GM23248 (cell line): ENCODE measurements at places on chromosomes 7 and 10. TPM values are rescaled to one million over a fixed set of nuclear protein-coding genes. Genes with fewer than 3 reads are reported as not detected.
A peak's percentile ranks its signal among the peaks of the same experiment; 100 is the strongest.

- H3K4me1 ChIP-seq = peaks cover 57% of the 10 kb centered on the region
- H3K27me3 ChIP-seq = no peaks in the 10 kb centered on the region
- no peak overlapping the region for H3K4me3 ChIP-seq
Observed at GRCh38 chr10:74077416-74077815, 73.2 kb downstream of the AP3M1 start.

GRCh38 chr7:23055582-23056178 lies 41.8 kb upstream of the HYCC1 start:
- peak; percentile 71 for DNase-seq
- no peaks in the 10 kb centered on the region for H3K27me3 ChIP-seq
- no peak overlapping the region for H3K4me3 ChIP-seq
- H3K36me3 ChIP-seq = no peaks in the 10 kb centered on the region

TAC1 gene
- polyA plus RNA-seq = not detected in 2 replicates

DNA sequence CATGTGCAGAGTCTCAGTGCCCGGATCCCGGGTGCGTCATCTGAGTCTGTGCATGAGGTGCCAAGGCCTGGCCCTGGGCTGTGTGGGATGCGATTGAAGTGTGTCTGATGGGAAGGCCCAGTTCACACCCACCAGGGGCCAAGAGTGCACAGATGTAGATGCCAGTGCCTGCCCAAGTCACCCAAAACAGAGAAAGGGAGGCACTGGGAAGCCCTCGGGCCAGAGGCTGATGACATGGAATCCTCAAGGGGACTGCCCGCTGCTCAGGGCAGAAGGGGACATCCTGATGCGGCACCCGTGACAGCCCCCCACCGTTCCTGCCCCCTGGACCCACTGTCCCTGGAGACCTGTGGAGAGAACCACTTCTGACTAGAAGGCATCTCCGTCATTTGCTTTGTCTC lies 72.2 kb upstream of the ZNF479 start:
- H3K36me3 ChIP-seq = no peaks in the 10 kb centered on the region
- H3K27ac ChIP-seq = no peak overlapping the region
- H3K4me3 ChIP-seq = no peak overlapping the region

ZNF212 gene
- polyA plus RNA-seq = 5.3 and 7.1 TPM in 2 replicates

- DNase-seq = no peak
- H3K27me3 ChIP-seq = no peaks in the 10 kb centered on the region
- H3K27ac ChIP-seq = no peak overlapping the region
- H3K4me3 ChIP-seq = no peak overlapping the region
Observed at GRCh38 chr10:51266496-51266895, 192.2 kb downstream of the PRKG1 start.

GRCh38 chr10:130761788-130762301 lies 549.7 kb downstream of the TCERG1L start:
- H3K36me3 ChIP-seq = no peaks in the 10 kb centered on the region
- no peaks in the 10 kb centered on the region for H3K27me3 ChIP-seq
- no peak for DNase-seq
- no peaks in the 10 kb centered on the region for H3K4me1 ChIP-seq
- no peak overlapping the region for H3K4me3 ChIP-seq

DNA sequence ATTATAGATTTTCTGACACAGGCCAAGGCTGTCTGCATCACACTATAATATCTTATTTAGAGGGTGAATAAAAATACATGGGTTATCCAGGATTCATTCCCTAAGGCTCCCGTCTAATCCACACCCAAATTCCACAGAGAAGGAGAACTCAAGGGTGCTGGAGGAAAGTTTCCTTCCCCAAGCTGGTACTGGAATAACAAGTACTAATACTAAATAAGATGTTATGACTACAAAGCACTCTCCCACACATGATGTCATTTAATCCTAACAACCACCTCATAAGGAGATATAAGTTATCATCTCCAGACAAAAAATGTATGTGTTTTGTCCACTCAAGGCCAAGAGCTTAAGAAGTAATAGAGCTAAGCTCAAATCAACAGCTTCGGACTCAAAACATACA lies 53.0 kb downstream of the SNX13 start:
- H3K27me3 ChIP-seq = no peaks in the 10 kb centered on the region
- no peak overlapping the region for H3K27ac ChIP-seq
- DNase-seq = no peak
- peaks cover 21% of the 10 kb centered on the region; the same call in 1 of the 2 replicates for H3K36me3 ChIP-seq
- no peak overlapping the region for H3K4me3 ChIP-seq

DNA sequence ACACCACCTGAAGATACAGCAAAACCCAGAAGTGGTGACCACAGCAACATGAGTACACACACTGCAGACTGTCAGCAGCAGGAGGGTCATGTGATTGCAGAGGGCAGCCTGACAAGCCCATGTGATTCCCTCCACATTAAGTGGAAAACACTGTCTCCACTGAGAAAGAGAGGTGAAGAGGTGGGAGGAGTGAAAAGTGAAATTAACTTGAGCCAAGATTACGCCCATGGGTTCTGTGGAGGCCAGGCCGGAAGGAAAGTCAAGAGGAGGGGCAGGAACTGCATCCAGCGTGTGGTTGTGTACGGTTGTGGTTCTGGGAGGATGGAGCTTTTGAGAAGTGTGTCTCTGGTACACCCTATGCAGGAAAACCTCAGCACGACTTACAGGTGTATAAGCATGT lies 138.5 kb downstream of the PLXNA4 start:
- no peaks in the 10 kb centered on the region for H3K36me3 ChIP-seq
- H3K4me1 ChIP-seq = no peaks in the 10 kb centered on the region
- DNase-seq = no peak
- H3K4me3 ChIP-seq = no peak overlapping the region
- H3K27ac ChIP-seq = no peak overlapping the region

DNA sequence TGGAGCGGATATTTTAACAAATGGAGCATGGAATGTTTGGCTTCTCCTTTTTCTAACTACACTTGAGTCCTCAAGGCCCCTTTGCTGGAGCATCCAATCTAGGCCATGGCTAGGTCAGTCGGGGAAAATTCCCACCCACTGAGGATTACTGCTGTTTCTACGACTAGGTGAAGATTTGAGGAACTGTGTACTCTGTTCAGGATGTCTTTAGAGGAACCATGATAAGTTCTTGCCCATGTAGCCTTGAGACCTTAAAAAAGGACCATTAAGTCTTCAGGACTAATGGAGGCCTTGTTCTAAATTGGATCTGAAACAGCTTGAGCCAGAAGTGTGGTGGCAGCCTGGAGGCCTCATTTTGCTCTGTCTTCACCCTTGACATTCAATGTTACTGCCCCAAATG lies 6.2 kb downstream of the AGK start:
- H3K27ac ChIP-seq = no peak overlapping the region
- peaks cover 12% of the 10 kb centered on the region for H3K4me1 ChIP-seq
- no peaks in the 10 kb centered on the region for H3K27me3 ChIP-seq
- peaks cover 11% of the 10 kb centered on the region; the same call in 1 of the 2 replicates for H3K36me3 ChIP-seq
- no peak overlapping the region for H3K4me3 ChIP-seq
- no peak for DNase-seq

GRCh38 chr7:77290425-77290824 lies 90.8 kb upstream of the FGL2 start:
- H3K4me1 ChIP-seq = no peaks in the 10 kb centered on the region
- no peaks in the 10 kb centered on the region for H3K36me3 ChIP-seq
- H3K27me3 ChIP-seq = no peaks in the 10 kb centered on the region
- H3K27ac ChIP-seq = no peak overlapping the region
- no peak overlapping the region for H3K4me3 ChIP-seq
- no peak for DNase-seq

TMEM72 gene
- not detected in 2 replicates for polyA plus RNA-seq

TMEM236 gene
- not detected in 2 replicates for polyA plus RNA-seq

GRCh38 chr10:3566627-3567026 lies 218.4 kb downstream of the KLF6 start:
- H3K27ac ChIP-seq = no peak overlapping the region
- no peaks in the 10 kb centered on the region for H3K36me3 ChIP-seq
- H3K27me3 ChIP-seq = no peaks in the 10 kb centered on the region

SPAM1 gene
- not detected in 2 replicates for polyA plus RNA-seq

AFAP1L2 gene
- not detected in 2 replicates for polyA plus RNA-seq

AUTS2 gene
- 2.5 and 4.4 TPM in 2 replicates for polyA plus RNA-seq

- H3K4me1 ChIP-seq = peaks cover 32% of the 10 kb centered on the region
- no peaks in the 10 kb centered on the region for H3K27me3 ChIP-seq
- no peaks in the 10 kb centered on the region for H3K36me3 ChIP-seq
- DNase-seq = peak; percentile 48
- no peak overlapping the region for H3K4me3 ChIP-seq
Observed at GRCh38 chr7:128215739-128216138, 25.3 kb upstream of the LEP start.

GRCh38 chr10:103394180-103394579 lies 2.1 kb downstream of the ATP5MK start:
- peaks cover 33% of the 10 kb centered on the region for H3K4me1 ChIP-seq
- DNase-seq = no peak

DNA sequence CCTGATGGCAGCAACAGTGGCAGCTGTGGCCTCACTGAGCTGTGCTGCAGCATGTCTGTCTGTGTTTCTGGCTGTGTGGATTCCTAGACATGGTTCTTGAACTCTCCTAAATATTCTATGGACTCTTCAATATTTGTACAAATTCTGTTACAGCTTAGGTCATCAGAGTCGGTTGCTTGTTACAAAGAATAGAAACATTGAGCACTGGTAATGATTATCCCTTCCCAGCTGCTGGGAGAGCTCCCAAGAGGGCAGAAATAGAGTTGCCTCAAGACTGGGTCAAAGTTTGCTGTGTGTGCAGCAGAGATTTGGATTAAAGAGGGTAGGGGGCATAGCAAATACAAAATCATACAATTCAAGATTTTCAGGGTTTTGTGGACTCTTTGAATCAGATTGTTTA lies 337.1 kb upstream of the AKR1E2 start:
- H3K4me3 ChIP-seq = no peak overlapping the region
- H3K4me1 ChIP-seq = no peaks in the 10 kb centered on the region
- no peak overlapping the region for H3K27ac ChIP-seq
- no peaks in the 10 kb centered on the region for H3K27me3 ChIP-seq
- DNase-seq = no peak

DNA sequence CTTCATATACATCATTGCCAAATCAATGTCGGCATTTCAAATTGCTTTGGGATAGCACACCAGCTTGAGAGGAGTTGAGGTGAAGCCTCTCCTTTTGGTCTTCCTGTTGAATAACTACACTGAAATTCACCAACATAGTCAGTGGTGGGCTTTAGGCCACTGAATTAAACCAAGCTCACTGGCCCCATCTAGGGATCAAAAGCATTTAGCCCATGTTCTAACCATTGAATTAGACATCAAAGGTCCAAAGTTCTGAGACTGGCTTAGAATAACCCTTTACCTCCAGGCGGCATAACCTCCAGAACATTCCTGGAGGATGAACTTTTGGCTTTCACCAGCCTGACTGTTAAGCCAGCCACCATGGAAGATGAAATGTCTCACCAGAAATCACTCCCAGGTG lies 54.6 kb downstream of the BPGM start:
- H3K27me3 ChIP-seq = no peaks in the 10 kb centered on the region
- peak; percentile 63 for DNase-seq
- no peak overlapping the region for H3K4me3 ChIP-seq
- H3K27ac ChIP-seq = no peak overlapping the region

- H3K4me3 ChIP-seq = no peak overlapping the region
- H3K27me3 ChIP-seq = no peaks in the 10 kb centered on the region
- no peak overlapping the region for H3K27ac ChIP-seq
- peaks cover 25% of the 10 kb centered on the region for H3K4me1 ChIP-seq
- no peaks in the 10 kb centered on the region for H3K36me3 ChIP-seq
Observed at GRCh38 chr10:35464825-35465456, 128.6 kb downstream of the CCNY start.

DNA sequence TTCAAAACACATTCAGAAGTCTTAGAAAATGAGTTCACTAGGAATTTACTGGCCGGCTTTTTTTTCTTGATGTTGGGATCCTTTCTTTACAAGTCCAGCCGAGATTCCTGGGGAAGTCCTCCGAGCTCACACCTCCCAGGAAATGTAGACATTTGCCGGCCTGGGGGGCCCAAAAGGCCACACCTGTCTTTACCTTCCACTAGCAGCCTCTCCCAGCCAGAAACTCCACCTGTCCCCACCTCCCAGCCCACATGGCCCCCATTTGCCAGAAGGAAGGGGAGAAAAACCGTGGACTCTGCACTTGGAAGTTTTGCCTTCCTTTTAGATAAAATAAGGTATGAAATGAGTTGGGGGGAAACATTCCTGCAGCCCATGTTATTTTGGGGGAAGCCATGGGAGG lies 27.6 kb upstream of the EMX2 start:
- H3K27ac ChIP-seq = no peak overlapping the region
- 0 out of 2 replicates have a peak, but pooled peaks cover 3% of the 10 kb centered on the region for H3K36me3 ChIP-seq
- H3K4me3 ChIP-seq = no peak overlapping the region
- H3K27me3 ChIP-seq = no peaks in the 10 kb centered on the region
- no peak for DNase-seq

- H3K4me3 ChIP-seq = no peak overlapping the region
- H3K36me3 ChIP-seq = no peaks in the 10 kb centered on the region
- no peak for DNase-seq
- H3K27ac ChIP-seq = no peak overlapping the region
Observed at GRCh38 chr10:43752682-43753081, 104.0 kb upstream of the ZNF32 start.

DNA sequence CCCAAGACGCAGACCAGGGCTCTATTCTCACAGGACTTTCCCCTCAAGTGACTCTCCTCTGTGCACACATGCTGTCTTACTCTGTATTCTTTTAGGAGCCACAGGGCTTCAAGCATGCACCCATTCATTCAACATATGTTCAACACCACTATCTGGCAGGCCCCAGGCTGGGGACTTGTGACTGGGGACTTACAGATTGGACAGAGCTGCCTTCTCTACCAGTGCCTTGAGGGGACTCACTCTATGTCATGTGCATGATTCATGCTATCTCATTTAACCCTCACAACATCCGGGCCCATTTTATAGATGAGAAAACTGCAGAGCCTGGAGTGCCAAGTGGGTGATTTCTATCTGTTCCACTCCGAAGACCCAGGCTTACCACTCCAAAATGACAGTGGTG lies 34.3 kb downstream of the MYL10 start:
- no peaks in the 10 kb centered on the region for H3K4me1 ChIP-seq
- no peak for DNase-seq
- no peak overlapping the region for H3K27ac ChIP-seq
- H3K27me3 ChIP-seq = 0 out of 2 replicates have a peak, but pooled peaks cover 8% of the 10 kb centered on the region
- H3K4me3 ChIP-seq = no peak overlapping the region

DNA sequence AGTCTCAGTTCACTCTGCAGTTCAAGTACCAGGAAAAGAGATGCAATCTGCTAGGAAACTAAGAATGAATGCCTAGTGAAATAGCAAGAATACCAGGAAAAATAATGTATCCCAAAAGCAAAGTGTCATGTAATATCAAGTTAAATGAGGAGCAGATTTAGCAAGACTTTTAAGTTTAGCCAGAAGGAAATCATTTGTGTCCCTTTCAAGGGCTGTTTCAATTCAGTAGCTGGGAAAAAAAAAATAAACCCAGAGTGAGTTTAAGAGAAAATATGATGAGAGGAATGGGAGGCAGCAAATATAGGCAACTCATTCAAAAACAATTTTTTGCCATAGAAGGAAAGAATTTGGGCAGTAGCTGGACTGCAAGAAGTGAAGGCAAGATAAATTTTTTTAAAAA lies 135.8 kb downstream of the DGKB start:
- H3K4me3 ChIP-seq = no peak overlapping the region
- H3K4me1 ChIP-seq = peaks cover 50% of the 10 kb centered on the region
- H3K27ac ChIP-seq = no peak overlapping the region

- 0 out of 2 replicates have a peak, but pooled peaks cover 7% of the 10 kb centered on the region for H3K27me3 ChIP-seq
- no peak overlapping the region for H3K4me3 ChIP-seq
- H3K4me1 ChIP-seq = peaks cover 6% of the 10 kb centered on the region
- H3K36me3 ChIP-seq = no peaks in the 10 kb centered on the region
Observed at GRCh38 chr10:115979576-115979975, 293.4 kb downstream of the GFRA1 start.

GRCh38 chr7:80288175-80289122 lies 153.8 kb downstream of the GNAI1 start:
- no peaks in the 10 kb centered on the region for H3K27me3 ChIP-seq
- no peak overlapping the region for H3K4me3 ChIP-seq
- no peak overlapping the region for H3K27ac ChIP-seq
- no peaks in the 10 kb centered on the region for H3K36me3 ChIP-seq
- H3K4me1 ChIP-seq = peaks cover 10% of the 10 kb centered on the region; the same call in 1 of the 2 replicates

- peak; percentile 87 for DNase-seq
- H3K4me1 ChIP-seq = peaks cover 4% of the 10 kb centered on the region; the same call in 1 of the 2 replicates
- no peaks in the 10 kb centered on the region for H3K36me3 ChIP-seq
Observed at GRCh38 chr10:95864906-95865813, 42.6 kb upstream of the CC2D2B start.
